ENCODE measurements at places on chromosomes 5 and 9. TPM values are rescaled to one million over a fixed set of nuclear protein-coding genes. Genes with fewer than 3 reads are reported as not detected.
A peak's percentile ranks its signal among the peaks of the same experiment; 100 is the strongest.

The SLC1A1 gene
- total RNA-seq: 0.23 TPM

The RUSC2 gene
- total RNA-seq: 6.5 TPM

The IFNA2 gene
- total RNA-seq: not detected

The ZNF618 gene
- 0.11 TPM for total RNA-seq

DNA sequence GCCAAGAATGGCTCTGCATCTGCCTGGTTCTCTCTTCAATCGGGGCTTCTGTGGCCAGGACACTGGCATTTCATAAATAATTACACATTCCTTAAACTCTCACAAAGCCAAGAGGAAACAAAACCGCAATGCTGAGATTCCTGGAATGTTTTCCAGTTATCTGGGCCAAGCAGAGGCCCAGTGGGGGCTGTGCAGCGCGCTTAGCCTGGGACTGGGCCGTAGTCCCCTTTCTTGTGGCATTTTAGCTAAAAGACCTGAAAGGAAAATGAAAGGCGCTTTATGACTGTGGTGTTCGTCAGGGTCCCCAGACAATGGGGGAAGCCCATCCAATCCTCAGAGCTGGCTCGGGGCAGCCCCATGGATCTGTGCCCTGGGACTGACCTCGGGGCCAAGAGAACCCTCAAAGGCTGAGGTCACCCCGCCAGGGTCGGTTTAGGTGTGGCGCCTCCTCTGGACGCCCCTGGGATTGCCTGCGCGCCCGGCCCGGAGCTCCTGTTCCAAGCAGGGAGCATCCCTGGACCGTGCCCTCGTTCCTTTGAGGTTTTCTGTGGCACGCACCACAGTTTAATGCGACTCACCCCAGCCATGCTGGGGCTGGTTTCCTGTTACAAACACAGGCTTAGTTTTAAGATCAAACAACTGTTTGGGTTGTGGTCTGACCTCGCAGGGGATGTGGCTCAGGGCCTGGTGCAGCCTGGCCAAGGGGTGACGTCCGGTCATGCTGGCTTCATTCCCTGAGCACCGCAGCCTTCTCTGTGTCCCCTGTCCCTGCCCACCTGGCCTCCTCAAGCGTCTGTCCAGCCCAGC, 51.5 kb upstream of the NKD2 start:
- H3K27ac ChIP-seq: peak overlapping the region; percentile 49
- H3K27me3 ChIP-seq: peaks cover 19% of the 10 kb centered on the region
- H3K4me1 ChIP-seq: peaks cover 26% of the 10 kb centered on the region
- H3K4me3 ChIP-seq: no peak overlapping the region
- no peaks in the 10 kb centered on the region for H3K36me3 ChIP-seq

GRCh38 chr9:109238655-109239054, 71.6 kb upstream of the FRRS1L start:
- no peak overlapping the region for H3K27ac ChIP-seq
- no peak overlapping the region for H3K4me3 ChIP-seq
- no peaks in the 10 kb centered on the region for H3K36me3 ChIP-seq
- DNase-seq: no peak

DNA sequence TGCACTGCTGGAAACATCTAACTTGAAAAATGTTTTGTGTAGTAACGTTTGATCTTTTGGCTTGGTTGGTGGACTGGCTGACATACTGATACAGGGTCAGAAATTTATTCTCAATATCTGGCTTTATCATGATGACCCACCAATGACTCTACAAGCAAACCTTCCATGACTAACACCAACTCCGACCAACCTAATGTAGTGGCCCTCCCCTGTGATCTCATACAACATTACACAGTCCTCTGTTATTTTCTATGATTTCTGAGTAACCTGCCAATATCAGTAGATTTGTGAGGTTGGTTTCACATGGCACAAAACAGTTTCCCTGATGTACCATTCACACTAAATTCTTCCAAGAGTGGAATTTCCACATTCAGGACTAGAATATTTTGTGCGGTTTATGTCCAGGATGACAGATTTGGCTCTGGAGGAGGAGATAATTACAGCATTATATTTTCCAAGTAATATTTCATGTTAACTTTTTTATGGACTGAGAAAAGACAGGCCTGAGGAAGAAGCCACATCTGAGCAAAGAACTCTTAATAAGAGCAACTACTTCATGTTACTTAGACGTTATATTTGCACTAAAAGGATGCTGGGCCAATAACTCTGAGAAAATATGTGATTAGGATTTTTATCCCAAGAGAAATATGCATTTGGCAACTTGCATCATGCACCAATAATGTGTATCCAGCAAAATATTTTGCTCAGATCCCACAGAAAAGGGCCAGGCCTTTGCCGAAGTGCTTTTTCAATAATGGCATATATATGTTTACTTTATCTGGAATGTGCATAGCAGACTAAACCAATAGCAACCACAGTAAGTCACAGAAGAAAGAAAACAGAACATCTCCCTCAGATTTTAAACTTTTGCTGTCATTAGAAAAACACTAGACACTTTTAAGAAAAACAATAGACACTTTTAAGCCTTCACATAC, 273.4 kb downstream of the KCNN2 start:
- H3K4me3 ChIP-seq: no peak overlapping the region
- no peaks in the 10 kb centered on the region for H3K27me3 ChIP-seq
- no peaks in the 10 kb centered on the region for H3K36me3 ChIP-seq
- no peak for DNase-seq
- H3K4me1 ChIP-seq: no peaks in the 10 kb centered on the region

DNA sequence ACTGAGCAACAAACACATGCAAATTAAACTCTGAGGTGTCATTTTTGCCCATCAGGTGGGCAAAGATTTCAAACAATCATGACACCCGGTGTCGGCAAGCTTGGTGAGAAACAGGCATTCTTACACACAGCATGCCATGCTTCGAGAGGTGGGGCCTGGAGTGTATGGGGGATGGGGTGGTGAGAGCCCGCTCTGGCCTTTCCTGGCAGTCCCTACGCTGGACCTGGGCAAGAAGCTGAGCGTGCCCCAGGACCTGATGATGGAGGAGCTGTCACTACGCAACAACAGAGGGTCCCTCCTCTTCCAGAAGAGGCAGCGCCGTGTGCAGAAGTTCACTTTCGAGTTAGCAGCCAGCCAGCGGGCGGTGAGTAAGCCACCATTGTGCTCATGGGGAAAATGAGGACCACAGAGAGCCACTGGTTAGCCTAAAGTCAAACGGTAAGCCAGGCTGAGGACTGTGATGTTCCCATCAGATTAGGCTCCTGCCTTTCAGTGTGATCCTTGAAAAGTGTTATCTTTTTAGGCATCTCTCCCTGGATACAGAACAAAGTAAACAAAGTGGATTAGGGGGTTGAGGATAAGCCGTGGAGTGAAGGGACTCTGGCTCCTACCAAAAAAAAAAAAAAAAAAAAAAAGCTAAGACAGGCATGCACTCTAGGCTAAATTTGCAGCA, 9.4 kb downstream of the MYOZ3 start:
- H3K36me3 ChIP-seq: no peaks in the 10 kb centered on the region
- no peaks in the 10 kb centered on the region for H3K4me1 ChIP-seq
- DNase-seq: no peak

GRCh38 chr5:134138416-134139376, 24.2 kb downstream of the TCF7 start:
- H3K27ac ChIP-seq: peak overlapping the region; percentile 87
- no peaks in the 10 kb centered on the region for H3K27me3 ChIP-seq
- H3K4me3 ChIP-seq: peak overlapping the region; percentile 18
- peaks cover 74% of the 10 kb centered on the region for H3K36me3 ChIP-seq
- peak; percentile 89 for DNase-seq

Measured in activated CD4-positive, alpha-beta T cell treated with anti-CD3 and anti-CD28 coated beads for 36 hours (primary cell).